ENCODE measurements at places on chromosomes 4 and X. TPM values are rescaled to one million over a fixed set of nuclear protein-coding genes. Genes with fewer than 3 reads are reported as not detected.

The FGFBP2 gene
- total RNA-seq = 4.2 TPM

The FGD1 gene
- 6.5 TPM for total RNA-seq

The NFKB1 gene
- total RNA-seq = 24.0 TPM

The MPC1L gene
- total RNA-seq = not detected

DNA sequence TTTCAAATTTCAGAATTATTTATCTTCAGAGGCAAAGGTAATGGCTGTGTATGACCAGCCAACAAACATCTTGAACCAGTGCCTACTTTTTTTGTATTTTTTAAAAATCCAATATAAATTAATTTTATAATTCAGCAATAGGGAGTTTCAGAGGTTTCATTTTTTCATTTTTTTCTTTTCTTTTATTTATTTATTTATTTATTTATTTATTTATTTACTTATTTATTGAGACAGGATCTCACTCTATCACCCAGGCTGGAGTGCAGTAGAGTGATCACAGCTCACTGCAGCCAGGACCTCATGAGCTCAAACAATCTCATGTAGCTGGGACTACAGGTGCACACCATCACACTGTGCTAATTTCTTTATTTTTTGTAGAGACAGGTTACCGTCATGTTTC is 250.5 kb downstream of the TMEM47 start:
- DNase-seq = no peak

GRCh38 chr4:117224256-117224655 is 138.9 kb upstream of the TRAM1L1 start:
- DNase-seq = no peak

GRCh38 chrX:123171781-123172180 is 12.3 kb upstream of the GRIA3 start:
- DNase-seq = no peak

DNA sequence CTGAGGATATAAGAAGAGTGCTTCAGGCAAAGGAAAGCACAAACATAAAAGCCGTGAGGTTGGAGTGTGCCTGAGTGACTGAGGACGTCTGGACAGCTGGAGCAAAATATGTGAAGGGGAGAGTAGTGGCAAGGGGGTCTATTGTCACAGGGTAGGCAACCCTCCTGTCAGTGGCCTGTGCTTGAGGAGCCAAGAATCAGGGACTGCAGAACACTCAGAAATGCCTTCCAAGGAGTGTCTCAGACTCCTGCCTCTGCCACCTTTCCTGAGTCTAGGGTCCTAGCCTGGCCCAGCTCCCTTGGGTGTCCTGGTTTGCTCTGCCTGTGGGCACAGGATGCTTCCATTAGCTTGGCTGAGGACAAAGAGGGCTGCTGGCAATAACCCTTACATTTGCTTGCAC is 152.5 kb upstream of the PJA1 start:
- DNase-seq = no peak

DNA sequence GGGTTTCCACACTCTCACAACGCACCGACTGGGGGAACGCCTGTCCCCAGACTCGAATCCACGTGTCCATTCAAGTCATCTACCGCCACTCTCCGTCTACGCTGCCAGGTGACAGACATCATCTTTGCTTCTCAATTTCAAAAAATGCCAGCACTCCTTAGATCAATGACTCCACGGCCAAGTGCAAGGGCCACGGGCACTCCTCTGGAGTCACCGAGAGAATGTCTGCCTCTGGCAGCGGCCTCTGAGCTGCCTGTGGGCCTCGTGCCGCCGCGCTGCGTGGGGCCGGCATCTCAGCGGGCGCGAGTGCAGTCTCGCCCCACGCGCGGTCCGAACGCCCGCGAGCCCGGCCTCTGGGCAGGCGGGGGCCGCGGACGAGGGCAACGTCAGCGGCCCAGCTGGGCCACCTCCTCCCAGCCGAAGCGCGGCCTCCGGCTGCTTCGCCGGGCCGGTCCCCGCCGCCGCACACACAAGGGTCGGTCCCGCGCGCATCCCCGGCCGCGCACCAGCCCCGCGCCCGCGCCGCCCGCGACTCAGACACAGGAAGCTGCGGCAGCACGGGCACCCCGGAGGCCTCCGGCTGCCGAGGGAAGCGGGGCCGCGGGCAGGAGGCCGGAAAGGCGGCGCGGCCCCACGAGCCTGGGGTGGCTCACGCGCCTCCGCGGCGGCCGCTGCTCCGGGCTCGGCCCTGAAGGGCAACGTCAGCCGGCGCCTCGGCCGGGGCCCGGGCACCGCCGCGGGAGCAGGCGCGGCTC is 450 bp downstream of the ACSL1 start:
- no peak for DNase-seq

GRCh38 chr4:111696505-111696904 is 448.7 kb upstream of the FAM241A start:
- no peak for DNase-seq

DNA sequence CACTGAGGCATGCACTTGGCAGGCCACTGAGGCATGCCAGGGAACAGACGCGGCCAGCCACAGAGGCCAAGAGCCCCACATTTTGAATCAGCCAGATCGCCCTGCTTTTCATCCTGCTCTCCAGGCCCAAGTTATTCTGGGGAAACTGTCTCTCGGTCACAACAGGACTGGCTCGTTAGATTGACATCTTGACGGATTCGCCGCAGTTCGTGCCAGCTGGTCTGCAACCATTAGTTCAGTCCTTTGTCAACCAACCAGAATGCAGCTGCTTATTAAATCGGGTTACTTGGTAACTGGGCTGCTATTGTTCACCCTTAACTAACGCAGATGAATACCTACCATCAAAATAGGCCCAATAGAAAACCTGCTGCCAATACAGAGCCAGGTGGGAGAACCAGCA is 16.7 kb downstream of the CLDN34 start:
- DNase-seq = no peak

Data from right cardiac atrium (tissue), 5 donors.